ENCODE measurements at places on chromosomes 6 and 20.

- DNase-seq: no peak
These were observed 49.1 kb downstream of the PLAGL1 start for GRCh38 chr6:143958839-143959399.

DNA sequence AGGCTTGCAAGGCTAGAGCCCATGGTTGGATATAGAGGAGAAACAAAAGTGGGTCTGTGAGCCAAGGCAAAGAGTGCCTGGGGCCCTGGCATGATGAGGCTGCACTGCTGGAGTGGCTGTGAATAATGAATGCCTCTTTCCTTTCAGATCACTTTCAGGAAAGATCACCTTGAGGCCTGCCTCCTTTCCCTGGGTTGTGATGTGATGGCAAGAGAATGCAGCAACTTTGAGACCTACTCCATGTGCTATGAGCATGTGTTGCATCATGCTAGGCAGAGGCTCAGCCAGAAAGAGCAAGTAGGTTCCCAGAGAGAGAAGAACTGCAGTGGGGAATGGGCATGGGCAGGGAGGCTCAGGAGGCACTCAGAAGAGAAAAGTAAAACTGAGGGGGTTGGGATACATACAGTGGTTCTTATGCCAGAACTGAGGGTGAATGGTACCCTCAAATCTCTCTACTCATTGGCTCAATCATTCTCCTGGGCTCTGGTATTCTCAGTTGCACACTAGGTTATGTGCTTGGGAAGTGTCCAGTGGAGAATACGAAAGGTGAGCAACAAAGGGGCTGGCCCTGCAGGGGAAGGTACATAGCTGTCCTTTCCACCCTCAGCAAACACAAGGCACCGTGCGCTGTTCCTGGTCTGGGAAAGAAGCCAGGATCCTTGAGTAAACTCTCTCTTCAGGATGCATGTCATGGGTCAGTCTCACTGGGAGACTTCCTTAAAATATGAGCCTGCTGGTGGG, 45.9 kb downstream of the CD164 start:
- no peak for DNase-seq

DNA sequence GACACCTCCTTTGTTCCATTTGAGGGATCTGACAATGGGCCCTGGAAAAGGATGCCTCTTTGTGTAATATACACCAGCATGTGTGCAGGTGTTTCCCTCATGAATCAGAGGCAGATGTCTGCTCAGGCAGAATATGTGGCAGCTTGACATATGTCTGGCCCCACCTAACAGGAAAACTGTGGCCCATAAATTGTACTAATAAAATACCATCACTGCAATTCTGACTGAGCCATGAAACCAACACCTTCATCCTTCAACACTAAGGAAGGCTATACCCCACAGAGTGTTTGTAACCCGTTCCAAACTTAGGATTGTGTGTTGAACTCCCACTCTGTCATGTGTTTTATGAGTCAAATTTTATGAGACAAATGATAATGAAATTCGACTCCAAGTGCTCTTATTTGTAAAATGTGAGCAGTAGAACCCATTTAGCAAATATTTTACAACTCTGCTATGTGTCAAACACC, 22.7 kb downstream of the LAMA4 start:
- DNase-seq: peak; percentile 69

DNA sequence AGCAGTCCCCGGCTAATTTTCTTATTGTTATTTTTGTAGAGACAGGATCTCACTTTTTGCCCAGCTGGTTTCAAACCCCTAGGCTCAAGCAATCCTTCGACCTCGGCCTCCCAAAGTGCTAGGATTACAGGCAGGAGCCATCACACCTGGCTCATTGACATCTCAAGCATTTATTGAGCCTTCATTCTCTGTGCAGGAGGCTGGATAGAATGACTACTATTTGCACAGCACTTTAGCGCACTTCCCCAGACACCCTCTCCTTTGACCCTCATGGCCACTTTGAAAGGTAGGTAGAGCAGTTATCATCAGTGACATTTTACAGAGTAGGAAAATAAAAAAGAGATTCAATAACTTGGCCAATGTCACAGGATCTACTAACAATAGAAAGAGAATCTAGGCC, 124.0 kb upstream of the STXBP5 start:
- no peak for DNase-seq

DNA sequence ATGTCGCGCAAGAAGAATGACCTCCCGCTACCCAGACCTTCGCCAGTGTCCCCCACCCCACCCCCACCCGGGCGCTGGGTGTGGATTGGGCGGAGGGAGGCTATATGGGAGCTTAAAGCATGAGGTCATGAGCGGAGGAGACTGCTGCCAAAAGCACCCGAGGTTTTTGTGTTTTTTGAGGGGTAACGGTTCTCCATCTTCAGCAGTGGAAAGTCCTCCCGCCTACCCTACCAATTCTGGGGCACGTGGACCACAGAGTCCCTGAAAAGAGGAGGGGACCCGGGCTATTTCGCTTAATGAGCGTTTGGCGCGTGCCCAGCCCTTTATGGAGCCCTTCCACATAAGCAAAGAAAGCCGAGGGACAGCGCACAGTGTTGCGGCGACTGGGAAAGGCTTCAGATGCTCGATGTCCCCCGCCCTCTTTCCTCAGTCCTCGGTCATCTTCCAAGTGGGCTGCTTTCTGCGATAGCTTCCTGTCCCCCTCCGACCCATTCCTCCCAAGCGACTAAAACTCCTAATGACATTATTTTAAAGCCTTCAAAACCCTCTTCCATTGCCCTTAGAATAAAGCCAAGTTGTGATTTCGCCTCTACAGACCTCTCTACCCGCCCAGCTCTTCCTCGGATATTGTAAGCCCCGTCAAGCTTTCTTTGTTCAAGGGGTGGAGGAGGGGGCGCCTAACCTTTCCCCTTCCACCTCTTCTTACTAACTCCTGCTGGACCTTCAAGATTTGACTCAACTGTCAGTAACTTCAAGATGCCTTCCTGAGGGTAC, 2.1 kb upstream of the TRERF1 start:
- DNase-seq: peak; percentile 60

- DNase-seq: no peak
These were observed 130.5 kb downstream of the CEBPB start for GRCh38 chr20:50320901-50321796.

DNA sequence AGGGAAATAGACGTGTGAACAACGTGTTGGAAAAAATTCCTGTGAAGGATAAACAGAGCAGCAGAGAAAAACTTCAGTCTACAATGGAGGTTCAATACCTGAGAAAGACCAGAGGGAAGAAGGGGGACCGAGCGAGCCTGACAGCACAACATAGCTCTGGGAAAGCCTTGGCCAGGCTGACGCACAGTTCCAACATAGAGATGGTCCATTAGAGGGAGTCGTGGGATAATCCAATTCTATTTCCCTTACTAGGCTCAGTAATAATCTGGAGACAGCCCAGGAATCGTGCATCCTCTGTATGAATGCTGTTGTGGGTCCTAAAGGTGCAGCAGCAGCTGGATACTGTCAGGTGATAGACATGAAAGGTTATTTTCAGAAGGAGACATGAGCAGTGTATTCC, 370.8 kb upstream of the BTBD3 start:
- no peak for DNase-seq

DNA sequence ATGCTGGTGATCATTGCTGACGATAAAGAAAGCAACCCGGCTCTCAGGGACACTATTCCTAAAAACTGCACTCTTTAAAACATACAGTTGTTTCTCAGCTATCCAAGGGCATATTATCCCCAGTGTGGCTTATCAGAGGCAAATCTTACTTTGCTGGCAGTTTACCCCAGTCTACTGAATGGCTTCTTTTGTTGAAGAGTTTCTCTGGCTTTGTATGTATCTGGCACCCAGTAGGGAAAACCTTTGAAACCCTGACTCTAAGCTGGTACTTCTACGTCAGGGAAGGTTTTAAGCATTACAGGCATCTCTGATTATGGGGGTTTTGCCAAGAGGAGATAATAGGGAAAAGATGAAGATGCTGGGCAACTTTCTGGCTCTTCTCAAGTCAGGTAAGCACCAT, 637.6 kb upstream of the CHD6 start:
- DNase-seq: peak; percentile 8

GRCh38 chr20:3744806-3745685, 12.6 kb downstream of the HSPA12B start:
- peak; percentile 83 for DNase-seq

GRCh38 chr6:17741507-17741906, 34.8 kb upstream of the NUP153 start:
- no peak for DNase-seq

DNA sequence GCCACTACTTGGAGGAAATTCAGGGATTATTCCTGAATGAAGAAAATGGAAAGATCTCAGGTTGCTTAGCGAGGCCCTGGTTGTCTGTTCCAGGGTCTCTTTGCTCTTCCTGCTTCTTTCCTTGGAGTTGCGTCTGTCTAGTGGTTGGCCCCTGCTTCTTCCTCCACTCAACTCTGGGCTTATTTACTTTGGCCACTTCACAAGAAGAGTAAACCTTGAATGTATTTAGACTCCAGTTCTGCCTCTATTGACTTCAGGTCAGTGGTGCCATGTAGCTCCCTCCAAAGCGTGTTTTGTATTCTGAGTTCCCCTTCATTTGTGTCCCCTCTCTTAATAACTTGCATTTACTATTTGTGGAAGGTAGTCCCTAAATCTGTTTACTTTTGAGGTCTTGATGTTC, 456.5 kb downstream of the UTRN start:
- peak; percentile 51 for DNase-seq

DNA sequence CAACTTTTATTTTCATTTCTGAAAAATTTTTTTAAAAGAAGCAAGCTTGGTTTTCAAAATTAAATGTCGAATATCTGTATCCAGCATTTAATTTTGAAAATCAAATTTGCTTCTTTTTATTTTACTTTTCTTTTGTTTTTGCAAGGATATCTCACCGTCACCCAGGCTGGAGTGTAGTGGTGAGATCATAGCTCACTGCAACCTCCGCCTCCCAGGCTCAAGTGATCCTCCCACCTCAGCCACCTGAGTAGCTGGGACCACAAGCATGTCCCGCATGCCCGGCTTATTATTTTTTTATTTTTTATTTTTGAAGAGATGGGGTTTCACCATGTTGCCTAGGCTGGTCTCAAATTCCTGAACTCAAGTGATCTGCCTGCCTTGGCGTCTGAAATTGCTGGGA, 17.0 kb upstream of the EPB41L2 start:
- no peak for DNase-seq

DNA sequence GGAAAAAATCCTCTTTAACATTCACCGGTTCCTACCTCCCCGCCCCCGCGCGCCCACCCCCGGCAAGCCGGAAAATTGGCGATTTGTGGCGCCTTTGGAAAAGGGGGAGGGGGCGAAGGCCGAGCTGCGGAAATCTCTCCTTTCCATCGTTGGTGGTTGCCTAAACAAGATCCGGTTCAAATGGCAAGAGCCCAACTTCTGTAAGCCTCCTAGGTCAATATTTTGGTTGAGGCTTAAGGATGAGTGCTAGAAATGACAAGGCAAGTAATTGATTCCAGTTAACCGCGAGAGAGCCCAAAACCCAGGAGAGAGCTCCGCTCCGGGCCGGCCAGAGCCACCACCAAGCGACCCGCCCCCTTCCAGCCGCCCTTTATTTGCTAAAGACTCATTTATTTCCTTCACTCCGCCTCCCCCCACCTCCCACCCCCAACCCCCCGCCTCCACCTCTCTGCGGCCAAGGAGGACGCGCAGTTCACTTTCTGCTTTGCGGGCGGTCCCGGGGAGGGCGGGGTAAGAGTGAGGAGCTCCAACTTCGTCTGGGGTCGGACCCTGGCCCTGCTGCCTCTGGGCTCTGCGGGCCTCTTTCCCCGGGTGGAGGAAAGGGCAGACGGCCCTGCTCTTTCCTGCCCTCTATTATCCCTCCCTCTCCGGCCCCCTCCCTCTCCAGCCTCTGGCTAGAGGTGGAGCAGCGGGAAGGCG, 838 bp upstream of the NKX2-2 start:
- no peak for DNase-seq

DNA sequence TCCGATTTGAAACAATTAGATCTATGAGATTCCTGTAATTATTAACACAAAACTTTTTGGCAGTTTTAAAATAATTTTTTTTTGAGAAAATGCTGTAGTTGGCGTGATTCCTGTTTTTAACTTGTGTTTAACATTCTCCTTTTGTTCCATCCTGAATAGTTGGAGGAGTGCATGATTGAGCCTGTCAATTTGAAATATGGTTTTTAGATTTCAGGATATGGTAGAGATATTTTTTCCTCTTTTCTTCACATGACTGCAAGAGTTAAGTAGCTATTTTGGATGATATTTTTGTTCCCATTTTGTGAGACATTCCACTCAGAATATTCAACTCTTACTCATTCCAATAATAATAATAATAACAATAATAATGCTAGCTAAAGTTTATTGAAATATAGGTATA, 241.7 kb upstream of the MAN1A1 start:
- no peak for DNase-seq

DNA sequence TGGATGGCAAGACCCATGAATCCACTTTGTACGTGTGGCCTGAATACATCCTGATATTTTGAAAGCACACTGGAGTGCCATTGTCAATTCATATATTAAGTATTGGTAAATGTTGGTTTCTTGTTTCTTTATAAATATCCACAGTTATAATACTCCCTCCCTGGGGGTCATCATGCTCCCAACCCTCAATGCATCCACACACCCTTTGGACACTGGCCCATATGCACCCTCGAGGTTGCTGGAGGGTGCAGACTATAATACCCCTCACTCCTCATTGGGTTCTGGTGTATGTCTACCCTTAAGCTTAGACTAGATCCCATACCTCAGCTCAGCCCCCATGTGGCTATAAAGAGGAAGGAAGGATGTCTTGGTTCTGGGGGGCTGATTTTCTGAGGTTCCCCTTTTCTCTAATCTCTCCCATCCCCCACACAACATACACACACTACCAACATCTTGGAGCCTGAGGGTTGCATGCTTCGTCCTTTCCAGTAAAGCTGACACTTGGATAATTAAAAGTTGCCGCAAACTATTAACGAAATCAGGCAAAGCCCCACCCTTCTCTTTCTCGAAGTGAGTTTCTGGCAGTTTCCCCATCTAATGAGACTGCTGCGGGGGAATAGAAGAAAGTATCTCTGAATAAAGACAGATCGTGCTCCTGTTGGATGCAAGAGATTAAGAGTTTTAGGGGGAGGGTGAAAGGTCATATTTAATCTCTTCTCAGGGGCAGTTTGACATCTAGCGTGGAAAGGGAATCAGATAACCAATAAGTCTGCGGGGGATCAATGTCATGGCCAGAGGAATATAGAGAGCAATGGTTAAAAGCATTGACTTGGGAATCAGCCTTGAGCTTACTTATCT, 7.4 kb downstream of the PIM1 start:
- no peak for DNase-seq

GRCh38 chr20:33697129-33697528, 10.9 kb upstream of the E2F1 start:
- DNase-seq: no peak

GRCh38 chr6:27478141-27478705, 5.3 kb upstream of the ZNF184 start:
- no peak for DNase-seq

DNA sequence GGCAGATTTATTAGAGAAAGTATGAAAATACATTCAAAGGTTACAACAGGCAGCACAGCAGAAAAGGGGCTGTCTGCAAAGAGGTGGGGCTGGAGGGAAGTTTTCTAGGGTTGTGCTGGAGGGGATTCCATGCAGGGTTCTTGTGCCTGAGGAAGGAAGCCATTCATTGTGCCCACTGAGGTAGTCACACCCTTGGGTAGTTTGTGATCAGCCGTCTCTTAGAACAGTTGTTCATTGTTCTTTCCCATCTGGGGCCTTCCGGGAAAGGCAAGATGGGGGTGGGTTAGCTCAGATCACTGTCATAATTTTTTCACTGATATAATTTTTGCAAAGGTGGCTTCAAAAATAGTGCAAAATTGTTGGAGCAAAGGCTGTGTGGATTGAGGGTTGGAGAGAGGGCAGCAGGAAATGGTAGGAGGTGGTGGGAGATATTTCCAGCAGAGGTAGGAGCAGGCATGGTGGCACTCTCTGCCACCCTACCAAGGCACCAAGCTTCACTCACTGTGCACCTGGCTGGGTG, 80.5 kb upstream of the GPR6 start:
- no peak for DNase-seq

Measured in NCI-H1105 (cell line).